ENCODE measurements at places on chromosomes 1 and 21. TPM values are rescaled to one million over a fixed set of nuclear protein-coding genes. Genes with fewer than 3 reads are reported as not detected.

DNA sequence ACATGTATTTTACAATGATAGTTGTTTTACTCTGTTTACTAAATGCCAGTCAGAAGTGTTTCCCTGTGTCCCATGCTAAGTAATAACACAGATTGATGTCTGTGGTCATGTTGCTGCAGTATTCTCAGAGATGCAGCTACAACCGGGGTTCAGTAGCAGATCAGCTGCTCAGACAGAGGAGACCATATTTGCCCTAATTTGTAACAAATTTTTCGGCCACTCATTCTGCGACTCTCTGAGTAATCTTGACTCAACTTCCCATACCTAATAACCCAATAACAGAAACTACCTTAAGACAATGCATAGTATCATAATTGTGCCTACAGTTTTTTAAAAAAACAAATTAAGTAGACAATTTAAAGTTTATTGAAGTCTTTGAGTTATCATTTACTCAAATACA lies 32.6 kb downstream of the NIBAN1 start:
- DNase-seq: no peak

GRCh38 chr1:14599183-14599791 lies 802 bp downstream of the KAZN start:
- DNase-seq: no peak

DNA sequence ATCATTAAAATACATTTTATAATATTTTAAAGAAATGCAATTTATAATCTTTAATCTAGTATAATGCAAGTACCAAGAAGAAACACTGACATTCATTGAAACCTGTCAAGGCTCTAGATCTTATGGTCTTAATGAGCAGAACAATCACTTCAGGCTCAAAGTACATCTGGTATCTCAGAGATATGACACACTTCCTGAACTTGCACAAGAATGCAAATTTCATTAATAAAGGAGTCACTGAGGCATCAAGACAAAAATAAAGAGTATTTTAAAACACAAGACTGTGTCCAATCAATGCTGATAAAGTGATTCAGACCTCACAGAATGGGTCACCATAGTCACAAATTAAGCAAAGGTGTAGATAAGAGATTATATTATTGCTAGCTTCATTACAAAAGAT lies 178.1 kb downstream of the AK5 start:
- DNase-seq: no peak

The PFDN2 gene
- 87.7 TPM for polyA plus RNA-seq

GRCh38 chr1:98741164-98741563 lies 79.6 kb downstream of the SNX7 start:
- no peak for DNase-seq

The NOL9 gene
- 15.1 TPM for polyA plus RNA-seq

The CRYBG2 gene
- 0.46 TPM for polyA plus RNA-seq

GRCh38 chr1:112540226-112540794 lies 31.5 kb downstream of the WNT2B start:
- DNase-seq: no peak

- DNase-seq: no peak
These were observed 52.2 kb upstream of the GRHL3 start for GRCh38 chr1:24266998-24267397.

DNA sequence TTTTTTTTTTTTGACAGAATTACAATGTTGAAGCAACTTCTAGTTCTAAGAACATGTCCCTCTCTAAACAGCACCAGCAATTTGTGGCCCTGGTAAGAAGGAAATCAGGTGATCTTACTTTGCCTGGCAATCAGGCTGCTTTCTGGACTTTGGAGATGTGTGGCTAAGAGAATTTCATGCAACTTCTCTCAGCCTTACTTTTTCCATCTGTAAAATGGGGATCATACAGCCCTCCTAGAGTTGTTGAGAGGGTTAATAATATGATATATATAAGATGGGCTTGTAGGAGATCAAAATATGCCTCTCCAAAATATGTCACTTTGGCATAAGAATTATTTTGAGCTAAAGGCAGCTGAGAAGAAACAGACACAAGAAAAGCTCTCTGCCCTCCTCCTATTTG lies 92.0 kb downstream of the SLC25A24 start:
- no peak for DNase-seq

The CIART gene
- 7.6 TPM for polyA plus RNA-seq

- DNase-seq: no peak
These were observed 300.0 kb upstream of the VAMP3 start for GRCh38 chr1:7470904-7471638.

The BLZF1 gene
- 31.6 TPM for polyA plus RNA-seq

The AK5 gene
- polyA plus RNA-seq: 3.2 TPM

GRCh38 chr1:87867626-87868025 lies 538.9 kb downstream of the LMO4 start:
- DNase-seq: no peak

DNA sequence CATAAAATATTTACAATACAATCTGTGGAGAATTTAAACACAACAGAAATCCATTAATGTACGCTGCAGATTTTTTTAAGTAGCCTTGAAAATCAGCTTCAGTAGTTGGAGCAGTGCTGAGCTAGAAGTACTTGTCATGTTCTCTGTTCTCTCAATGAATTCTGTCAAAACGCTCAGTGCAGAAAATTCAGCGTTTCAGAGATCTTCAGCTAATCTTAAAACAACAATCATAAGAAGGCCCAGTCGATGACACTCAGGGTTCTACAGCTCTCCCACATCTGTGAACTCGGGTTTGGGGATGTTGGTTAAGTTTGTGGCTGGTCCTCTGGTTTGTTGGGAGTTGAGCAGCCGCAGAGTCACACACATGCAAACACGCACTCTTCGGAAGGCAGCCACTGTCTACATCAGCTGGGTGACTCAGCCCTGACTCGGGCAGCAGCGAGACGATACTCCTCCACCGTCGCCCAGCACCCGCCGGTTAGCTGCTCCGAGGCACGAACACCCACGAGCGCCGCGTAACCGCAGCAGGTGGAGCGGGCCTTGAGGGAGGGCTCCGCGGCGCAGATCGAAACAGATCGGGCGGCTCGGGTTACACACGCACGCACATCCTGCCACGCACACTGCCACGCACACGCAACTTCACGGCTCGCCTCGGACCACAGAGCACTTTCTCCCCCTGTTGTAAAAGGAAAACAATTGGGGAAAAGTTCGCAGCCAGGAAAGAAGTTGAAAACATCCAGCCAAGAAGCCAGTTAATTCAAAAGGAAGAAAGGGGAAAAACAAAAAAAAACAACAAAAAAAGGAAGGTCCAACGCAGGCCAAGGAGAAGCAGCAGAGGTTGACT lies 161.2 kb downstream of the RUNX1 start:
- no peak for DNase-seq

DNA sequence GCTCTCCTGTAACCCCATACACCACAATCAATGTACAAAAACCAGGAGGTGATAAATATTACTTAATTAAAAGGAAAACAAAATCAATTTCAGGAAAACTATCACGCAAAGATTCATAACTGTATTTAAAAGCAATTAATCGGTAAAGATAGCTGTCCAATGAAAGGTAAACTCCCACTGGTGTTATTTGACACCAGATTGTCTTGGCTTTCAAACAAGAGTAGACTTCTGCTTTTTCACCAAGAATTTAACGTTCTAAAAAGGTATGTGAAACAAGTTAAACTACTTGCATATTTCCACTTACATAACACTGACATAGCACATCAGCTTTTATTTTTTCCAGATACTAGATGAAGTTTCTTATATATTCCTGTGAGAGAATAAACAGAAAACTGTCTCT lies 3.5 kb downstream of the PLPP3 start:
- no peak for DNase-seq

DNA sequence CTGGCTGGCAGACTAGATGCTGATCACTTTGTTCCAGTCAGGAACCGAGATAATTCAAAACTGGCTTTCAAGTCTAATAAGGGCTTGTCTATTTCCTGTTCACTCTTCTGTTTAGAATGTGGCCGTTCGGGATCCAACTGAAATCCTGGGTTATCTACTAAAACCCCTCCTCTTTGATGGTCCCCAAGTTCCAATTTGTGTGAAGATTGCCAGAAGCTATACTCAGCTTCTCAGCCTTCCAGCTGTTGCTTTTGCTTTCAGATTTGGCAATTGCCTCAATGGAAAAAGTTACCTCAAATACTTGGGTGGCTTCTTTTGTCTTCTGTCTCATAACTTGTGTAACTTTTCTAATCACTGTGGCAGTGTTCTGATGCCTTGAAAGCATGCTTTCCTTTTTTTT lies 43.7 kb downstream of the BTBD8 start:
- DNase-seq: no peak

DNA sequence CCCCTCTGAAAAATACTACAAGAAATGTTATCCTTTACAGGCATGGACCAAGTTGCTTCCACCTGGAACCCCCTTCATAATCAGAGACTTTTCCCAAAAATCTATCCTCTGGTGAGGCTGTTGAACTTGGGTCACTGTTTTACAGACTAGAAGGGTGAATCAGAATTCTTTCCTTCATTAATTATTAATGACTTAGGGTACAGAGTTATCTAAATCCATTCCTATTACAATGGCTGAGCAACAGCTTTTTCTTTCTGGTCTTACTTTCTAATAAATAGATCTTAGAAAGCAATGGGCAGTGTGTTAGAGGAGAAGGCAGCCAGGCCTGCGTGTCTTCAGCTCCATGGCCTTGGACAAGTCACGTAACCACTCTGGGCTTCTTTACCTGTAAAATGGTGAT lies 284.2 kb downstream of the ZNF648 start:
- no peak for DNase-seq

GRCh38 chr1:93961443-93961842 lies 52.2 kb upstream of the GCLM start:
- DNase-seq: no peak

GRCh38 chr1:183230413-183230812 lies 44.3 kb downstream of the LAMC2 start:
- DNase-seq: no peak

DNA sequence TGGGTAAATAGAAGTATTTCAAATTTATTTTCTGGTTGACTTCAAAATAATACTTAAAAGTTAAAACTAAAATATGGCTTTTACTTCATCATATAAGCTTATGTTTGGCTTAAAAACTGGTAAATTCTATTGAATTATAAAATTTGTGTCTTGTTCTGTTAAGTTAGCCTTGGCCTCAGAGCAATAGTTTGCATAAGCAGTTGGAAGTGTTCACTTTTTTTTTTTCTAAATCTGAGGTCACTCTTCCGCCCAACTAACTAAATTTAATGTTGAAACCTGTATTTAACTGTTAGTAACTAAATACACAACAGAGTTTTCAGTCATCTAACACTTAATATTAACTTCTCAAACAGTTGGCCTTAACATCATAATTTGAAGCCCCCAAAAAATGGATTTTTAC lies 871.7 kb upstream of the ADAMTS5 start:
- no peak for DNase-seq

DNA sequence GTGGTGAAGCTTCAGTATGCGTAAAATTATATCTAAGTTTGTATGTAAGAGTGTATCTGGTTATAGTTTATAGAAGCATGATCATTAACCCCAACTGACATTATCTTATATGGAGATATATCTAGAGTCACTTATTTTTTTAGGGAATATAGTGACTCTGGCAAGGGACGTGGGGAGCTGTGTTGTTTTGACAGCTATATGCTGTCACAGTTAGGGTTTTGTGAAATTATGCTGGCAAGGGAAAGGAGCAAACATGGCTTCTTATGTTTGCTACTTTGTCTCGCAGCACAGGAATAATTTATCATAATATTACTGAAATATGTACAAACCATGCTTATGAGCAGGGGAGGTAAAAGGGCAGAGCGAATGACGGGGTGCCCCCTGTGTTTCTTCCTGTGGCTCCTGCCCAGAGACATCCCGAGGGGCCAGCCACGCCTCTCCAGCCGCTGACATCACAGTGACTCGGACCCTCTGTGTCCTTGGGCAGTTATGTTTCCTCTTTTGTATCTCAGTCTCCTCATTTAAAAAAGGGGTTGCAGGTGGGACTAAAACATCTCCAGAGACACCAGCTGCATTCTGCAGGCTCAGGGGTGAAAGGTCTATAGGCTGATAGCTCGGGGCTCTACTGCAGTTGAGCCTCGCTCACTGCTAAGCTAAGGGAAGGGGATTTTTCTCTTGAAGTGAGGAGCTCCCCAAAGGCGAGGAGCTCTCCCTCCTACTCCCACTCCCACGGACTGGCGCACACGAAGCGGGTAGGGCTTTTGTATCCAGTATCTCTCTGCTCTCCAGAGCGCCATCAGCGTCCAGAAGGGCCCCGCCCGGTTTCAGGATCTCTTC lies 14.9 kb downstream of the A3GALT2 start:
- no peak for DNase-seq

GRCh38 chr1:94672001-94672400 lies 130.4 kb upstream of the F3 start:
- no peak for DNase-seq

- no peak for DNase-seq
These were observed 170.5 kb downstream of the TOMM20 start for GRCh38 chr1:234958066-234958705.

GRCh38 chr21:26813426-26813998 lies 31.7 kb downstream of the ADAMTS1 start:
- DNase-seq: no peak

DNA sequence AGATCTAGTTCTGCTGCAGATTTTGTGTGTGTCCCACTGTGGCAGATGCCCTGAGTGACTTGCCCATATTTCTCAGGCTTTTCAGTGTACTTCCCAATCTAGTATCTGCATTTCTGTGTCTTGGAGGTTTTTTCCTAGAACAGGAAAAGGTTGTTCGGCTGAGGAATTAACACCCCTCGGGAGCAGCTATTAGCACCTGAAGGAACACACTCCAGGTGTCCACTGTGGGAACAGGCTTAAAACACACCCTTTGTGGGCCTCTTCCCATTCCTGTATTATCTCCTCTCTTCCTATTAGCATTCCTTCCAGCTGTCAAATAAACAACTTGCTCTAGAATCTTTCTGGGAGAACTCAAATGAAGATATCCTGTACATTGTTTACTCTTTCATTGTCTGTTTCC lies 178.3 kb downstream of the HMCN1 start:
- DNase-seq: no peak

The KIAA0319L gene
- 56.3 TPM for polyA plus RNA-seq

DNA sequence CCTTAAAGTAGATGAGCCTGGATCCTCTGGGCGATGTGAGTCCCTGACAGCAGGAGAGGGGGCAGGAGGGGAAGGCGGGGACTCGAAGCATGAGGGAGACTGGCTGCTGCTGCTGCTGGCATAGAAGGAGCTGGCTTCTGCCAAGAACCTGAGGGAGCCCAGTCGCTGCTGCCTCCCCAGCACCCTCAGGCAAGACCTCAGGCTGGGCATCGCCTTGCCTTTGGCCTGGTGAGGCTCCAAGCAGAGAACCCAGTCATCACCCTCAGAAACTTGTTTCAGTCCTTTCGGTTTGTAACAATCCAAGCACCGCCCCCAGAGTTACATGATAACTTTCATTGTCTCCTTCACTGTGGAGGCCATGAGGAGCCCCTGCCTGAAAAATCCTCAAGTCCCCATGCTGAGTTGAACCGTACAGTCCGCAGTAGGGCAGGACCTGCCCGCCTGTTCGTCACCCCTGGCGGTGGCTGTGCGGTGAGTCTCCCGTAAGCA lies 38.8 kb downstream of the POFUT2 start:
- DNase-seq: no peak

- DNase-seq: no peak
These were observed 159.4 kb downstream of the RWDD3 start for GRCh38 chr1:95393434-95393833.

The SH2D1B gene
- polyA plus RNA-seq: 0.08 TPM

The BMP8A gene
- 0.39 TPM for polyA plus RNA-seq

The BEND5 gene
- 30.2 TPM for polyA plus RNA-seq
